ENCODE measurements at places on chromosomes 3 and 15. TPM values are rescaled to one million over a fixed set of nuclear protein-coding genes. Genes with fewer than 3 reads are reported as not detected.

Gene MINAR1
- 0.79 TPM for total RNA-seq

Gene IL17RC
- total RNA-seq, result 6.8 TPM

GRCh38 chr3:73500321-73500720 is 124.4 kb downstream of the PDZRN3 start:
- no peak overlapping the region for H3K4me3 ChIP-seq
- peaks cover 37% of the 10 kb centered on the region for H3K4me1 ChIP-seq
- DNase-seq, result no peak
- peak overlapping the region; percentile 49 for H3K27ac ChIP-seq

DNA sequence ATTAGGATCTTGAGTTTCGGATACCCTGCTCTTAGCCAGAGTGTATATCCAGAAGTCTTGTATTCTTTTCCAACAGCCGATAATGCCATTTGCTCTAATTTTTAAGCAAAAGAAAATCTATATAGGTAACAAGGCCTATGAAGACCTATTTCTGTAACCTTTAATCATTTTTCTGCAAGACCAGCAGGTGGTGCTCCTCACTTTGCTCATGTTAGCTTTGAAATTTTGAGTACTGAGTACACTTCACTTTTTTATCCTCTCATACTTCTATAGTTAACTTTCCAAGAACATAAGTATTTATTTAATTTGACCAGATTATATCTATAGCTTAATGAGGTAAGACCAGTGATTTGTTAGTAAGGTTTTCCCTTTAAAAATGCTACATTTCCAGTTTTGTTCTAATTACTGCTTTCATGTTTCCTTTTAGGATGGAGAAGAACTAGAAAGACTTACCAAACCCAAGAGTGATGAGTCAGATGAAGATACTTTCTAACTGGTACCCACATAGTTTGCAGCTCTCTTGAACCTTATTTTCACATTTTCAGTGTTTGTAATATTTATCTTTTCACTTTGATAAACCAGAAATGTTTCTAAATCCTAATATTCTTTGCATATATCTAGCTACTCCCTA is 20.5 kb downstream of the SLC35A5 start:
- H3K27me3 ChIP-seq, result no peaks in the 10 kb centered on the region
- DNase-seq, result peak; percentile 29
- no peak overlapping the region for H3K27ac ChIP-seq

- H3K36me3 ChIP-seq, result no peaks in the 10 kb centered on the region
- no peaks in the 10 kb centered on the region for H3K27me3 ChIP-seq
- no peak overlapping the region for H3K27ac ChIP-seq
- DNase-seq, result no peak
- no peaks in the 10 kb centered on the region for H3K4me1 ChIP-seq
Observed at GRCh38 chr3:112280266-112280665, 13.8 kb downstream of the SLC9C1 start.

Measured in SJCRH30 (cell line).